ENCODE measurements at places on chromosomes 13 and 19.

DNA sequence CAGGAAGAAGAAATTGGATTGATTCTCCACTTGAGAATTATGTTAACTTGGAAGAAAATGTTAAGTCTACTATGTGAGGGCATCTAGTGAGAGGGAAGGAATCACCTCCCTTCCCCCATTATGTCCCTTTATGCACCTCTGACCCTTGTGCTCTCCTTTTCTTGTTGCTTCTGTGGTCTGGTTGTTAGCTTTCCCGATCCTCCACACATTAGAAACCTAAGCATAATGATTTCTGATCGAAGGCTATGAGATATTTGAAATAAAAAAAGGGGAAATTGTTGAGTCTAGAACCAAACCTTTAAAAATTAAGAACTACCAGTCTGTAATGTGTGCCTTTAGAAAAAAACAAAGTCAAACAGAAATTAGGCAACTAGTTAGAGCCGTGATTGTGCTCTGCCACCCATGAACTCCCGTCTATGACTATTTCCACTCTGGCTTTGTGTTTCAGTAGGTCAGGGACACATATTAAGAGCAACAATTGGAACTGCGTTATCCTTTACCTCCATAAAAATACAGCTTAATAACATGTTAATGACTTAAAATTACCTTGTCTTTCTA, 463 bp upstream of the GPC6 start:
- DNase-seq: no peak

GRCh38 chr19:2546128-2547032, 70.5 kb downstream of the GADD45B start:
- DNase-seq: no peak

DNA sequence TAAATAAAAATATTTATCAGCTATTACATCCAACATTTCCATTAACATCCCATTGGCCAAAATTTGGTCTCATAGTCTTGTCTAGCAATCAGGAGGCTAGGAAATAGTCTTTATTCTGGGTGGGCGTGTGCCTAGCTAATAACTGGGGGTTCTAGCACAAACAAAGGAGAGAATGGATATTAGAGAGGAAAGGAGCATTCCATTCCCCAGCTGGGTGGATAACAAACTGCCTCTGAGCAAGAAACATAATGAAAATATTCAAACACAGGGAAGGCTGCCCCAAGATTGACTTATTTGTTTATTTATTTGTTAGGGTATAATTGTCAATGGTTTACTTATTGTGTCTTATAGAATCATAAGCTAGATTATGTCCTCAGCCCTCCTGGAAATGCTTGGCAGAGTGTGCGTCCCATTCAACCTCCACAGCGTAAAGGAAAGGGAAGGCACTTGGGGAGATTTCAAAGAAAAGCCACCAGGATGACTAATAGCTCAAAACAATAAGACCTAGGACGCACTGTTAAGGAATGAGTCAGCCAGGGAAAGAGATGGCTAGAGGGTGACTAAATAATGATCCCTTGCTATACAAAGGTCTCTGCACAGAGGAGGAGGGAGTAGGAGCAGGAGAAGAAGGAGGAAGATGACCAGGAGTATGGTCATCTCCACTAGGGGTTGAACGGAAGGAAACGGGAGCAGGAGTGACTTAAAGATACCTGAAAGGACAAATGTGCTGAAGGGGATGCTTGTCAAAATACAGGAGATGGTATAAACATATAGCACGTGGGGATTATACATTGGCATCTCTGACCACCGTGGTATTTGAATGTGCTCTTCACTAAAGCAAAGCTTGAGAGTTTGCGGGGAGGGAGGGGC, 23.5 kb upstream of the USP12 start:
- DNase-seq: no peak

DNA sequence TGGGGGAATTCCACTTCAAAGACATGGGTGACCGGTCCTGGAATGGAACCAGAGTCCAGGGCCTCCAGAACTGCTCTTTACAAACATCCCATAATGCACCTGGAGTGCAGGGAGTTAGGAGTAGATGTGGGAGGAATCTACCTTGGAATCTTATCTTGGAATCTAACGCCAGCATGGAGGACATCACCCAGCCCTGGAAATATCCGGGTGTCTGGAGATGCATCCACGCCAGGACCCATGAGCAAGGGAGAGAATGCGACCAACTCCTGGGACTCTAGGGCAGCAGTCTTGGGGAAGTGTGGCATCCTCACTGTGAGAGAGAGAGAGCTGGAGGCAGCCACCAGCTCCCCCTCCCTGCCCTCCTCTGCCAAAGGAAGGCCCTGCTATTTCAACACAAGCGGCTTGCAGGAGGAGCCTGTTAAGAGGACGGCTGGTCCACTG, 211.8 kb downstream of the UQCRFS1 start:
- no peak for DNase-seq

DNA sequence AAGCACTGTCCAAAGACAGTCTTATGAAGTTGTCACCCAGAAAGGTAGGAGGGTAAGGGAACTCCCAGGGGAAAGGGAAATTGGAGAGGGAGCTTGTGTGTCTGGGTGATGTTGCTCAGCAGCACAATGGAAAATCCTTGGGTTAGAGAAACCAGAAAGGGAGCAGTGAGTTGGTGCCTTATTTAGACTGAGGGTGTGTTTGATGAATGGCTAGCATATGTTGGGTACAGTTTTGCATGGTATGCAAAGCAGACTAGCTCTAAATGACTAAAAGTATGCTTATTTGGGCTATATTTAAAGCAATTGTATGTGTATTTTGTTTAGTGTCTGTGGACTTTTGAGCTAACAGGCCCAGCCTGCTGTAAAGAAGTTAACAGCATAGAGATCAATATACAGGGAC, 2884.6 kb upstream of the PCDH20 start:
- no peak for DNase-seq

DNA sequence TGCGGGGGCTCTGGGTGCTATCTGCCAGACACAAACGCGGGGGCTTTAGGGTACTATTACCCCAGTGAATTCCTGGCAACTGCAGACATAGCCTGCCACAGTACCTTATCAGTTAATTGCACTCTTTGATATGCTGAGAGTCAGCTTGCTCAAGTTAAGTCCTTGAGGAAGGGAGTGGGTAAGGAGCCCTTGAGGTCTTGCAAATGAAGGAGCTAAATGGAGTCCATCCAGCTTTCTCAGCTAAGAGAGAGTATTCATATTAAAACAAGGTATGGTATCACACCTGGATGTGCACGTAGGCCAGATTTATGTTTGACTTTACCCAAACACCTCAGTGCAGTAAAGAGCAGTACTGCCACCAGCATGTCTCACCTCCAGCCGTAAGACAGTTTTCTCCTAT, 11.5 kb upstream of the ZNF606 start:
- no peak for DNase-seq

GRCh38 chr19:6533746-6534418, 3.1 kb downstream of the TNFSF9 start:
- no peak for DNase-seq

- DNase-seq: no peak
These were observed 14.8 kb downstream of the DDX39A start for GRCh38 chr19:14404312-14404711.

DNA sequence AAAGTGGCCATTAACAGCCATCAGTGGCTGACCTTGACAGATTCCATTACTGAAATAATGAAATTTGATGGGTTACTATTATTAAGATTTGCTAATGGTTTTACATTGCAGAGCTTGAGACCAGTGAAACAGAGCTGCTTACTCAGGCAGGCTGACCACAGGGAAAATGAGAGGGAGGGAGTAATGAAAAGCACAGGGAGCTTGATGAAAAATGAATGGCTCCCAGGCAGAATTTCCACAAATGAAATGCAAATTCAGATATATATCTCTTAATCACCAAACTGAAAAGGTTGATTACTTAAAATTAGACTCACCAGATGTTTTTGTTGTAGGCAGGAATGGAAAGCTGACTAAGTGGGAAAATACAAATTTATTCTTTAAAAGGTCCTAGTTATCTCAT, 36.1 kb downstream of the HTR2A start:
- DNase-seq: no peak

DNA sequence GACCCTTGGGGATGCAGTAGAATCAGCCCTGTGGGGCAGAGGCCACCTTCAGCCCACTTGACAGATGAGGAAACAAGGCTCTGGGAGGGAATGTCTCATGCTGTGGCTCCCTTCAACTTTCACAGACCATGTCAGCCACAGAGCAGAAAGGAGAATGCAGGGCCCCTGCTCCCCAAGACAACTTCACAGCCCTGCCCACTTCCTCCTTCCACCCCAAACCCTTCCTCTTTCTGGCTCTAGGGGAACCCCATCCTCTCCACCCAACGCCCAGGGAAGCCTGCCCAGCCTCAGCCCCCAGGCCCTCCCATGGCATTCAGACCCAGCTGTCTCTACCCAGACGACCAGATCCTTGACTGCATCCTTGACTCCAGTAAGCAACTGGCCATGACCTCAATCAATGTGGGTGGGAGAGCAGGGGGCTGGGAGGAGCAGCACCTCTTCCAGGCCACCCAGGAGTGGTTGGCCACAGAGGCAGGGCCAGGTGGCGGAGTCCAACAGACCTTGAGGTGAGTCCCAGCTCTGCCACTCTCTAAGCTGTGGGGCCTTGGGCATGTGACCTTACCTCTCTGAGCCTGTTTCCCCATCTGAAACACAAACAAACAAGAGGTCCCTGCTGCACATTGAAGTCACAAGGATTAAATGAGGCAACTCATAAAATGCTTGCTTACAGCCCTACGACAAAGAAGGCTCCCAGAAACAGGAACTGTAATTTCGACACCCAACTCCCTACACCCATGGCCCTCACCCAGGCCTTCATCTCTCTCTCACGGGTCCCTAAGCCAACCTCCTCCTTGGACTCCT, 15.8 kb downstream of the DEDD2 start:
- DNase-seq: no peak

DNA sequence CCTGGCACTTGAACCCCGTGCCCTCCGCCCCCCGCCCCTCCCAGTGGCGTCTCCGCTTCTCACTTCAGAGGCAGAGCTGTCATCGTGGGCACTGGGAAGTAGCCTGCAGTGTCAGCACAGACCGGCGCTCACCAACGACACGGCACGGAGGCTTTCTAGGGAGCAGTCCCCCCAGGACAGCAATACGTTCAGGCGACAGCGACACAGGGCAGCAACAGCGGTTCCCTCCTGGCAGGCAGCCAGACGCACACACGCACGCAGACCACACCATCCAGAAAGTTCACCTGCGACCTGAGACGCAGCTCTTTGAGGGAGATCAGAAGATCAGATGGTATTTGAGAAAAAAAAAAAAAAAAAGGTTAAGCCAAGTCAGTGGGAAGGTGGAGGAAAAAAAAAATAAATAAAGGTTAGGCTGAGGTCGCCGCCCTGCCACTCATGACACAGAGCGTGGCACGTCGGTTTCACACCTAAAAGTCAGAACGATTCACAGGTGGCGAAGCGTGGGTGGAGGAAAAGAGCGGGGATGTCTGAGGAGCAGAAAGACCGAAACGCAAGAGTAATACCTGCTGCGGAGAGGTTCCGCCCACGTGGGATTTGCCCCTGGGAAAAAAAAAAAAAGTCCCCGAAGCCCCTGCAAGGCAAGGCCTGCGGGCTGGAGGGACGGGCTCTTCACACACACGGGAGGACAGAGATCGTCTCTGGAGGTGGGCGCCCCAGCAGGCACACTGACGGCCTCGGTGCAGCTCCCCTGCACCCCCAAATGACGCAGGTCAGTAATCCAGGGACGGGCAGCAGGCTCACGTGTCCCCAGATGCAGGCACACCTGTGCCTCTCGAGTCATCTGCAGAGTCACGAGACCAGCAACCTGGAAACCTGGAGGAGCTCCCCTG, 94.5 kb downstream of the GNG7 start:
- peak; percentile 47 for DNase-seq

DNA sequence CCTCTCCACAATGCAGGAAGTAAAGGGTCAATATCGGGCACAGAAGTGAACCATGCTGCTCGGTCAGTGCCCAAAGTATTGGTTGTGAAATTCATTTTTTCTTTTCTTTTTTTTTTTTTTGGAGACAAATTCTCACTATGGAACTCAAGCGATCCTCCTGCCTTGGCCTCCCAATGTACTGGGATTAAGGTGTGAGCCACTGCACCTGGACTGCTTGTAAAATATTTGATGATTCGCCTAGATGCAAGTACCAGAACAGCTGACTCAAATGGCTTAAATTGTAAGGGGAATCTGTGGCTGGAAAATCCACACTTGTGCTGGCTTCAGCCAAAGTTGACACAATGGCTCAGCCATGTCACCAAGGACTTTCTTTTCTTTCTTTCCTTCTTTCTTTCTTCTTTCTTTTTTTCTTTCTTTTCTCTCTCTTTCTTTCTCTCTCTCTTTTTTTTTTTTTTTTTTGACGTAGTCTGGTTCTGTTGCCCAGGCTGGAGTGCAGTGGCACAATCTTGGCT, 43.7 kb downstream of the NUMBL start:
- no peak for DNase-seq

GRCh38 chr13:27919934-27920676, at the start of gene PDX1:
TSS of gene PDX1 (plus strand) at chr13:27920000. CDS start at chr13:27920139, 139 bp downstream.
- no peak for DNase-seq

DNA sequence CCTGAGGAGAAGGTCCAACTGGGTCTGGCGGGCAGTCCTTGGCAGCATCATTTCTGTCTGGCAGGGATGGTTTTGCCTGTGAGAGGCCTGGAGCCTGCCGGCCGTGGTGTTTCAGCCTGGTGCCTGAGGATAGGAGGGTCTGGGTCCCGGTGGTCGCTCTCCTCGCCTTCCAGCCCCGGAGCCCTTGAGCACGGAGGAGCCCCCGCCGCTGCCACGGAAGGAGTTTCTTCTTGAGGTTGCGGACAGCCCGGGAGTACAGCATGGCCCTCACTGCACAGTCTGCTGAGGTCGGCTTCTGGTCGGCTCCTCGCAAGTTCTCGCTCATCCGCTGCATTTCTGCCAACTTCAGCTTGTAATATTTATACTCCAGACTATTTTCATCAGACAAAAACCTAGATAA, 23.4 kb downstream of the SUGP2 start:
- DNase-seq: no peak

DNA sequence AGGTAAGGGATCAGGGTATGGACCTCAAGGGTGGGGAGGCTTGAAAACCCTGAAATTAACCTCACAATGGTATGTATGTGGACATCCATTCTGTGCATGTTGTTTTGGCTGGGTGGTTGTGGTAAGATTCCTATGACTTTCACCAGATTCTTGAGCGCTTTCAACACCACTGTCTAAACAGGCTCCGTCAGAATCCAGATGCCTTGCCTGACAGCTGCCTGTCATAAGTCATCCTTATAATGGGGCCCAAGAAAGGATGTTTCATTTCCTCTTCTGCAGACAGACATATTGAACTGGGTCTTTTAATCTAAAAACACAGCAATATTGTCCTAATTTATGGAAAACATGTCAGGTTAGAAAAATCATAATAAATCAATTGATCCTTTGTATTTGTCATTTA, 41.3 kb downstream of the ALOX5AP start:
- DNase-seq: no peak

DNA sequence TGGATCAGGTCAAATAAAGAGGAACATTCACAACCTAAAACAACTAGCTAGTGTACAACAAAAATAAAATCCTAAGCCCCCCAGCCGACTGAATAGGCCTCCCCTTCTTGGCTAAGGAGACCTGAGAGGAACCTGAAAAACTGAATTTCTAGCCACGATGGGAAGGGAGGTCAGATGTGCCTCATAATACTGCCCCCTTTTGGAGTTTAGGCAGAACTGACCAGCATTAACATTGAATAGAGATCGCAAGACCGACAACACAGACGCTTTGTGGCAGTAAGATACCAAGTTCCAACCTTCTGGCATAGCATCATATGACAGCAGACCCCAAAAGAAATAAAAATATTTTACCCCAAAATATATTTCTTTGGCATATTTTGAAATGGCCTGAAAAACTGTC, 15.9 kb downstream of the CBY2 start:
- DNase-seq: no peak
